B cell (primary cell): ENCODE measurements at places on chromosomes 13 and 19.
A peak's percentile ranks its signal among the peaks of the same experiment; 100 is the strongest.

- peak; percentile 81 for DNase-seq
These were observed 13.2 kb upstream of the ADGRE5 start for GRCh38 chr19:14368011-14368513.

DNA sequence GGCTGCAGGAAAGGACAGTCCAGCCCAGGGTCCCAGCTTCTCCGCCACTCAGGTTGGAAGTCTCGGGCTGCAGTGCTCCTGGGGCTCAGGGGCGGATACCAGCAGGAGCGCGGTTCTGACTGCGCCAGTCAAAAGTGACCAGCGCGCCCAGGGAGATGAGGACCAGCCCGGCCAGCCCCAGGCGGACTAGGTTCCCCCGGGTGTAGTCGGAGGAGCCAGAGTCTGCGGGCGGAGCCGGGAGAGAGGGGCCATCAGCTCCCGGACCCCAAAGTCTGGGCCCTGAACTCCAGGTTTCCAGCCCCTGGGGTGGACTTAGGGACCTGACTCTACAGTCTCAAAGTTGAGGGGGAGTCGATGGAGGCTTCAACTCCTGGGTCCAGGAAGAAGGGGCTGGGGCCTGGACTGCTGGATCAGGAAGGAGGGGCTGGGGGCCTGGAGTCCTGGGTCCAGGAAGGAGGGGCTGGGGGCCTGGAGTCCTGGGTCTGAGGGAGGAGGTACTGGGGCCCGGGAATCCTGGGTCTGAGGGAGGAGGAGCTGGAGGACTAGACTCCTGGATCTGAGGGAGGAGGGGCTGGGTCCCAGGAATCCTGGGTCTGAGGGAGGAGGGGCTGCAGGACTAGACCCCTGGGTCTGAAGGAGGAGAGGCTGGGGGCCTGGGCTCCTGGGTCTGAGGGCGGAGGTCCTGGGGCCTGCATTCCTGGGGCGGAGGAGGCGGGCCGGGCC is 5.3 kb downstream of the OSCAR start:
- no peak for DNase-seq

DNA sequence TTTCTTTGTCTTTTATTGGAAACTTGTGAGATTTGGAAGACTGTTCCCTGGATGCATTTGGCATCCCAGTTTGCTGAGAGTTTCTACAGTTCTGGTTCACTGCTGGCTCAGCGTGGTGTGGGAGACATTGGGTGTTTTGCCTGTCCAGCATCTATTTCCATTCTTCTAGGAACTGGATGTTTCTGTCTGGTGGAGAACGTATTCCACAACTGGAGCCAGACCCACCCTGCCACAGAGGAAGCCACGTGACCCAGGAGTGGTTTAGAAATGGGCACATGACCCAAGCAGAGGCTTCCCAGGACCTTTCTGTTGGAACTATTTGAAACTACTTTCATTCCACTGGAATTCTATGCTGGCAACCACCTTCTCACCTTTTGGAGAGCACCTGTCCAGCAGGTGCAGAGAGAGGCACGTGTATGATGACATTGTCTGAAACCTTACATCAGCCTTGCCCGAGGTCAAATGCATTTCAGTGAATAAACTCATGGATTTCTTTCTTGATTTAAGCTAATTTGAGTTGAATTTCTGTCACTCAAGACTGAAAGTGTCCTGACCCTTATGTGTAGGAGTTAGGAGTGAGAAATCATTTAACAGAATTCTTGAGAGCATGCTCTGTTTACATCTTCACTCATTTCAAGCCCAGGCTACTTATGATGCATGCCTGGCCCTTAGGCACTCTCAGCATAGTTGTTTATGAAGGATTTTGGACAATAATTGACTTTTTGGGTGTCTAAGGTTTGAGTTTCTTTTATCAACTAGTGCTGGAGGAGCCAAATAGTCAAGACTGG is 121.8 kb downstream of the AKAP11 start:
- no peak for DNase-seq

DNA sequence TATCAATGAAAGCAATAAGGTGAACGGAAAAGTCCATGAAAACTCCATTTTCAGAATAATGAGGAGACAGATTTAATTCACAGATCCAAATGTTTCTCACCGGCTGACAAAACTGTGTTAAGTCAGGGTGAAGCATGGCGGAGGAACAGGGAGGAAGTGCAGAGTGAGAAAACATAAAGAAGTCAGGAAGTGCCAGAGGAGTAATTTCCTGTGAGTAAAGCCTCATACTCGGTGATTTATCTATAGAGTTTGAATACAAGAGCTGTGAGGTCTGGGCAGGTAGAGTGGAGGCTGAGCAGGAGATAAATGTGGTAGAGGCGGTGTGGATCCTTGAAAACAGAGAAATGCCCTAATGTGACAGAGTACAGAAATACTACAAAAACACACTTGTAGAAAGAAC is 11.4 kb downstream of the CARD8 start:
- peak; percentile 44 for DNase-seq

- DNase-seq: no peak
These were observed 54.0 kb upstream of the TPM4 start for GRCh38 chr19:16022251-16022650.

GRCh38 chr19:11578258-11579142 is 1.1 kb upstream of the ACP5 start:
- DNase-seq: peak; percentile 69

DNA sequence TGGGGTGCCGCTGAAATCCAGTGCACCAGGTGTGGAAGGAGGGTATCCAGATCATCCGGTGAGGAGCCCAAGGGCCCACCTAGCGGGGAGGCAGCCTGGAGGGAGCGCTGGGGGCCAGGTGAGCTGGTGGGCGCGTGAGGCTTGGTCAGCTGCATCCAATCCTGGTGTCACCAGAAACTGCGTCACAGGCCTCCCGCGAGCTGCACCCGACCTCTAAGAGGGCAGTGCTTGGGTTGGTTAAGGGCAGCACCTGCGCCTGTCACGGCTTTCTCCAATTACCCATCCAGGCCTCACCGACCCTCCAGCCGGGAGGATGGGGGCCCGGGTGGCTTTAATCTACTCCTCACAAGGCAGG is 284 bp downstream of the RNF17 start:
- no peak for DNase-seq

- DNase-seq: no peak
These were observed at the start of gene KLK13 for GRCh38 chr19:51064534-51065220. Gene KLK13 (minus strand): TSS chr19:51065092. CDS start chr19:51065067, 25 bp downstream.
